ENCODE measurements at places on chromosomes 3 and 15. TPM values are rescaled to one million over a fixed set of nuclear protein-coding genes. Genes with fewer than 3 reads are reported as not detected.

- no peak for DNase-seq
Observed at GRCh38 chr3:131688370-131688769, 185.6 kb upstream of the MRPL3 start.

The TMEM108 gene
- total RNA-seq: not detected

The TJP1 gene
- 0.71 TPM for total RNA-seq

The CDHR4 gene
- not detected for total RNA-seq

- DNase-seq: no peak
Observed at GRCh38 chr3:60855250-60855649, 396.0 kb downstream of the FHIT start.

GRCh38 chr15:72319360-72319984 is 485 bp downstream of the CELF6 start:
- DNase-seq: peak; percentile 27

DNA sequence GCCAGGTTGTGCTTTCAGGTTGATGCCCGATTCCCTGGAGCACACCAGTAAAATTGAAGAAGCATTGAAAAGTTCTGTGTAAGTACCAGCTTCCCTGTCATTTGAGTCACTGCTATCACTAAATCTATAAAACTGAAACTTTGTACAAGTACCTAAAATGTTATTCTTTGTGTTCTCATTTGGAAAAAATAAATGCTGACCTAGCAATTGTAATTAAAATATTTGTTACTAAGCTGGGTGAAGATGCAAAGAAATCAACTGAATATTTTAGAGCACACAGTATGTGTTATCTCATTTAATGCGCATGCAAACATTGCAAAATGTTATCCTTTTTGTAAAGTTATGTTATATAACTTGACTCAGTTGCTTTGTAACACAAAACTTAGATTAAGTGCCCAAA is 733.7 kb downstream of the TBL1XR1 start:
- no peak for DNase-seq

DNA sequence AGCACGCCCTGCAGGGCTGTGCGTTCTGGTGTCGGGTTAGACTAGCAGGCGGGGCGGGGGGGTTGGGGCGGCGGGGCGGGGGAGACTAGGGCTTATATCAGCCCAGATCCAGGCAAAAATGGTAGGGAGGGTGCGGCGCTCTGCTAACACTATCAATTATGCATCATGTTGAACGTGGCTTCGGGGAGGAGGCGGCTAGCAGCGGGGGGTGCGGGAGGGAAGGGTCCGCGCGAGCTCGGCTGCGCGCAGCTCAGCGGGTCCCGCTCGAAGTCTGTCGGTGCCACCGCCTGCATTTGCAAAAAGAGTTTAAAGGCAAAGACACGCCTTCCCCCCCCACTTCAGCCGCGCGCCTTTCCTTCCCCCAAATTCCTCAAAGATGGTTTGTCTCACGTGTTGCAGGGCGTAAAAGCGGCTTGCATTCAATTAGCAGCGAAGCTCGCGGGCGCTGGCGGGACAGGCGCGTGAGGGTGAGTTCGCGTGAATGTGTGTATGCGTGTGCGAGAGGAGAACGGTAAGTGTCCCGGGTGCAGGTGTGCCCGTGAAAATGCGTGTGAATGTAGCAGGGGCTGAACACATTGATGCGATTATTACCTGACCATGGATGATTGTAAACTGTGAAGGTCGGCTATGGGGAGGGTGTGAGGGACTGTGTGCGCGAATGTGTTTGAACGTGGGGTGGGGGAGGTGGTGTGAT is at the start of gene ISLR2:
TSS of gene ISLR2 (plus strand) at position 432 of the 694 bp plus-strand sequence. CDS start 2,169 bp downstream, outside the sequence.
- no peak for DNase-seq

DNA sequence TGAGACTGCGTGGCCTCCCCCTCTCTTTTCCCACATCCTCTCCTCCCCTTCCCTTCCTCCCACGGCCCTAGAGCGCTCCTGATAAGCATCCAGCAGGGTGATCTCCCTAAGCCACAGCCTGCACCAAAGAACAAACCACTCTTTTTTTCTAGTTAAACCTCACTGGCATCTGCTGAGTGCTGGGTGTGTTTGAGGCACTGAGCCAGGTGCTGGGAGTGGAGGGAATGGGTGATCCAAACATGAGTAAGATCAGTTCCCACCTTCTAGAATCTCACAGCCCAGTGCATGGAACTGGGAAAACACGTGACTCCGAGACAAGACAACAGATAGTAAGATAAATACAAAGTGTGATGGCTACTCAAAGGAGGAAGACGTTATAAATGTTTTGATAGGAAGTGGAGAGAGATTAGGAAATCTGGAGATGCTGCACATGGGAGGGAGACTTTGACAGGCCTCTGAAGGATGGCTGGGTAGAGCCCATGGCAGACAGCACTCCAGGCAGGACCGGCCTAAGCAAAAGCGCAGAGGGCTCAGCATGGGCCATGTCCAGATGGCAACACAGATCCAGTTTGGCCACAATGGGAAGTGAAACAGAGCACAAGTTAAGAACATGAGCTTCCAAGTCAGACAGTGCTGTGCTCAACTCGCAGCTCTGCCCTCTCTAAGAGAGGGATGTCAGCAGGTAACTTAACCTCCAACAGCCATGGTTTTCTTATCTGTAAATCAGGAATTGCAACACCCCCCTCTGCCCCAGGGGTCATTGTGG is 55.6 kb downstream of the CCR3 start:
- no peak for DNase-seq

DNA sequence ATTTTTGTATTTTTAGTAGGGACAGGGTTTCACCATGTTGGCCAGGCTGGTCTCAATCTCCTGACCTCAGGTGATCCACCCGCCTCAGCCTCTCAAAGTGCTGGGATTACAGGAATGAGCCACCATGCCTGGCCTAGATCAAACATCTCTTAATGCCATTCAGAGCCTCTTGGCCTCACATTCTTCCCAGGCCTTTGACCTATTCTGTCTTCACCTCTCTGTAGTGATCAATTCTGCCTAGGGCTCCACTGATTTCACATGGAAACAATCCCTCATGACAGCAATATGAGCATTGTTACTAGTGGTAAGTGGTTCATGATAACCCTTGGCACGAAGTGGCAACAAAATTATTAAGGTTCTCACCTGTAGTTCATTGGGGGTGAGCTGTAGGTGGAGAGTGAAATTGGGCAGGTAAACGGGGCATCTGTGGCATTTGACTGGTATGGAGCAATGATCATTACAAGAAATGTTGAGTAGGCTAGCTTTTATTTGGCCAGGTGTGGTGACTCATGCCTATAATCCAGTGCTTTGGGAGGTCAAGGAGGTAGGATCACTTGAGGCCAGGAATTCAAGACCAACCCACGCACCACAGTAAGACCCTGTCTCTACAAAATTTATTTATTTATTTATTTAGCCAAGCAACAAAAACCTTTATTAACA is 4.8 kb upstream of the ARPIN start:
- DNase-seq: no peak
